Activated CD4-positive, alpha-beta memory T cell treated with anti-CD3 and anti-CD28 coated beads for 36 hours (primary cell): ENCODE measurements at places on chromosomes 3 and 15. TPM values are rescaled to one million over a fixed set of nuclear protein-coding genes. Genes with fewer than 3 reads are reported as not detected.

AMT gene
- total RNA-seq: 2.4 TPM

CYP1A2 gene
- not detected for total RNA-seq

CCR9 gene
- total RNA-seq: not detected

SLC6A20 gene
- total RNA-seq: not detected

GNAT1 gene
- total RNA-seq: not detected

CCR8 gene
- 0.51 TPM for total RNA-seq

LMAN1L gene
- not detected for total RNA-seq

ITGB5 gene
- total RNA-seq: 0.52 TPM

LIPH gene
- total RNA-seq: not detected

SHC4 gene
- 1.9 TPM for total RNA-seq

MITF gene
- not detected for total RNA-seq

LTF gene
- not detected for total RNA-seq

PSTPIP1 gene
- 164 TPM for total RNA-seq

AADACL2 gene
- not detected for total RNA-seq

GPR176 gene
- 0.27 TPM for total RNA-seq

PRKCD gene
- total RNA-seq: 25.9 TPM

XCR1 gene
- not detected for total RNA-seq

RBMS3 gene
- 1.6 TPM for total RNA-seq

LRRC2 gene
- not detected for total RNA-seq

IL17RB gene
- 1.1 TPM for total RNA-seq

CNTN6 gene
- not detected for total RNA-seq

CSPG5 gene
- 0.41 TPM for total RNA-seq

IL17RD gene
- total RNA-seq: 0.02 TPM

NTRK3 gene
- 0.85 TPM for total RNA-seq

HTR3E gene
- total RNA-seq: not detected

SPSB4 gene
- total RNA-seq: not detected

AP3B2 gene
- total RNA-seq: 0.40 TPM

EPB42 gene
- total RNA-seq: not detected

GFM1 gene
- 57.3 TPM for total RNA-seq

GMPS gene
- 143 TPM for total RNA-seq

MCF2L2 gene
- 3.9 TPM for total RNA-seq

DUOXA2 gene
- not detected for total RNA-seq

RUBCN gene
- total RNA-seq: 33.3 TPM

GRK7 gene
- not detected for total RNA-seq

CDC25A gene
- total RNA-seq: 33.7 TPM

CLDN16 gene
- not detected for total RNA-seq

ACTRT3 gene
- total RNA-seq: 1.0 TPM

CHCHD4 gene
- 17.5 TPM for total RNA-seq

CERS3 gene
- total RNA-seq: 0.19 TPM

VEPH1 gene
- total RNA-seq: not detected

RBP2 gene
- not detected for total RNA-seq

ZBTB20 gene
- 4.4 TPM for total RNA-seq

C3orf22 gene
- not detected for total RNA-seq

EFCC1 gene
- 0.12 TPM for total RNA-seq

BCHE gene
- not detected for total RNA-seq

MME gene
- not detected for total RNA-seq

C2CD4A gene
- total RNA-seq: 2.6 TPM

DNAH12 gene
- 0.14 TPM for total RNA-seq

ZWILCH gene
- total RNA-seq: 29.6 TPM

EFL1 gene
- 27.7 TPM for total RNA-seq

FBXO40 gene
- not detected for total RNA-seq

CACNA1D gene
- 0.24 TPM for total RNA-seq

ULK4 gene
- total RNA-seq: 9.5 TPM

CD200R1 gene
- total RNA-seq: 4.1 TPM

C15orf39 gene
- 14.1 TPM for total RNA-seq

ROPN1 gene
- total RNA-seq: not detected

SETMAR gene
- 13.8 TPM for total RNA-seq
